ENCODE measurements at places on chromosomes 3 and 15.

- DNase-seq: no peak
Observed at GRCh38 chr3:54188176-54188791, 65.9 kb downstream of the CACNA2D3 start.

GRCh38 chr3:124097362-124098131 is 105.6 kb upstream of the ROPN1 start:
- no peak for DNase-seq

DNA sequence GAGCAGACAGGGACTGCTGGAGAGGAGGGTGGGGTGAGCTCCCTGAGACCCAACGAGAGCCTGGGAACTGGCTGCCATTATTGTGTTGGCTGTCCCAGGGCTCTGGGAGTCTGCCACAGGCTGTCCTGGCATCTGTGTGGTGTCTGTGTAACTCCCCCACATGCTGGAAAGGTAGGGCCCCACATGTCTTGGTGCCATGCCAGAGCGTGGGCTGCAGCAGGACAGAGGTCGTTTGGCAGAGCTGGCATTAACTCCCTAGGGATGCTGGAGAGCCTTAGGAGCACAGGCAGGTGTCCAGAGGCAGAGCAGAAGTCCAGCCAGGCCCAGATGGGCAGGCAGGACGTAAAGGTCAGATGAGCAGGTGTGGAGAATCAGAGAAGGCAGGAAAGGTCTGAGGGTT is 9.7 kb downstream of the TIMP4 start:
- DNase-seq: no peak

GRCh38 chr3:165185707-165186327 is 10.4 kb downstream of the SLITRK3 start:
- no peak for DNase-seq

GRCh38 chr3:11739706-11740105 is 96.0 kb upstream of the VGLL4 start:
- no peak for DNase-seq

GRCh38 chr3:133040696-133041523 is 2.7 kb downstream of the TMEM108 start:
- DNase-seq: no peak

DNA sequence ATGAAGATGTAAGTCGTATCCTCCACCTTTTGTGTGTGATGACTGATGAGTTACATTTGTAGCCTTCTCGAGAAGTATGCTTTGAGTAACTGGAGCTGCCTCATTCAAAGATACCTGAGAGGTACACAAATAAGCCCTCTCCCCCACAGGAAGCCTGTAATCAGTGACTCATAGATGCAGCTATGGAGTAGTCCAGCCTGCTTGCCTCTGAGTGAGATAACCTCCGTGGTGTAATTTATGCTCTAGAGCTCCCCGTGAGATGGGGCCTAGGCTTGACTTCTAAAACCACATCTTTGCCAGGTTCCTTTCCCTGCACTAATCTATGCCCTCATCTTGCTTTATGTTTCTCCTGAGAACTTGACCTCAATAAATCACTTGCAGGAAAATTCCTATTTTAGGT is 291.7 kb downstream of the SUCLG2 start:
- no peak for DNase-seq

GRCh38 chr3:80542456-80542855 is 774.7 kb upstream of the ROBO1 start:
- DNase-seq: no peak

DNA sequence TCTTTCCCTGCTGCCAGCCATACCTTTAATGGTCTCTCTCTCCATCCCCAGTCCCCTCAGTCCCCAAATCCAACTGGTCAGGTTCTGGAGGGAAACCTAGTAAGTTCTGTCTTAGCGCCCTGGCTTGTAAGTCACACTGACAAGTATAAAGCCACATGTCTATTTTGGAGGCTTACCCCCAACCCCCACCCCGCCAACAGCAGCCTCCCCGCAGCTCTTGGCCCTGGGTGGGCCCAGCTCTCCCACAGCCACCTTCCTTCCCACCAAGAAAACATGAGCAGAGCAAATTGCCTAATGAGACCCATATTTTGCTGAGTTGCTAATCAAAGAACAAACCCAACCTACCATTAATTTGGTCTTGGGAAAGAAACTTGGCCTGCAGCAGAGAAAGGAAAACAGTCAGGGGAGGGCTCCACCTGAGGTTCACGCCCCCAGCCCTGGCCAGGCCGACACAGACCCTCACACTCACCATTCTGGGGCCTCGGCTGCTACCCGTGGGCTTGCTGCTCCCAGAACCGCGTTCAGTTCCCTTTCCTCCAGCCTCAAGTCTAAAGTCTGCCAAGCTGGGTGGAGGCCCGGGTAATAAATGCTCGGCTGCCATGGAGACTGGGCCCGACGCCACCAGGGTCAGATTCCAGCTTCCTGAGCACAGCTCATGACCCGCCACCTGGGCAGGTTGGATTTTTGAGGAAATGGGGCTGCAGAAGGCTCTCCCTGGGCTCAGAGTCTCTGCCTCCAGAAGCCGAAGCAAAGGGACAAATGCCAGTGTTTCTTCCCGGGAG is at the start of gene CALML4:
Gene CALML4, minus strand, starts transcription at position 557 of the 782 bp plus-strand sequence. Its CDS starts 85 bp downstream, at position 472.
- DNase-seq: no peak

DNA sequence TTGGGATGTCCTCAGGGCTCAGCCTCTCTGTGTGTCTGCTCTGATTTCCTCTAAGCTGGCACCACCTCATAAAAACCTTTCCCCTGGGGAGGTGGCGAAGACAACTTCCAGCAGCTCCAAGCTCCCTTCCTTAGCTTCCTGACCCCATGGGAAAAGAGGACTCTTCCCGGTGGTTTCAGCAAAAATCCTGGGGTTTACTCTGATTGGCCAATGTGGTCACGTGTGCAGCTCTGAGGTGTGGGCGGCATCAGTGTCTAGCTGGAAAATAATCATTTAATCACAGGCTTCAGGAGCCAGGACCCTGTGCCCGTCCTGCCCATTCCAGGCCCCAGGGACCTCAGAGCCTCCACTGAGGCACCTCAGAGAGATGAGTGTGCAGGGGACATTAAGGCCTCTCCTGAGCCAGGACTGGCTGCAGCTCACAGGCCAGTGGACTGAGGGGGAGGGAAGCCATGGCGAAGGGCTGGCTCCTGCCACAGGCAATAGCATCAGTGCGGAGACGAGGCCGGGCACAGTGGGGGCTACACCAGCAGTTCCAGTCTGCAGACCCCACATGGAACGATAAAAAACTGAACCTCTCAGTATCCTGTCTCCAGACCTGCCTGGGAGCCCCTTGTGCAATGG is 104.1 kb downstream of the TPRA1 start:
- peak; percentile 72 for DNase-seq

DNA sequence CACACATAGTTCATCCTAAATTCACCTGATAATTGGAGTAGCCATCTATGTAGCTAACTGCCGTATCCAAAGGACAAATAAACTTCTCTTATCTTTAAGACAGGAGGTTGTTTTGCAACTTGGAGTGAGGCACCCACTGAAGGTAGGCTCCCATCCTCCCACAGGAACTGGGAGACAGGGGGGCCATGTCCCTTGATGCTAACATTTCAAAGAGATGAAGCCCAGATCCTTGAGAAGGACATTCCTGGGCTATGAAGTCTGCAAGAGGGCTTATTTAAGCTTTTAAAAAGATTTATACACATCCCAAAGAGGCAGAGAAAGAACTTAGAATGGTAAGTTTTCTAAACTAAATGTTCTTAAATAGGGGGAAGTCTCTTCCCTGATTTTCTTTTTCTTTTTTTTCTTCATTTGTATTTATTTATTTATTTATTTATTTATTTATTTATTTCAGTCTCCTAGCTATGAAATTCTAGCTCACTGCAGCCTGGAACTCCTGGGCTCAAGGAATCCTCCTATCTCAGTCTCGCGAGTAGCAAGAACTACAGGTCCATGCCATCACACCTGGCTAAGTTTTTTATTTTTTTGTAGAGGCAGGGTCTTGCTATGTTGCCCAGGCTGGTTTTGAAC is 12.8 kb upstream of the MOBP start:
- no peak for DNase-seq

GRCh38 chr15:33086500-33087121 is 107.9 kb downstream of the FMN1 start:
- no peak for DNase-seq

GRCh38 chr3:127467391-127467790 is 123.1 kb downstream of the TPRA1 start:
- no peak for DNase-seq

- DNase-seq: no peak
Observed at GRCh38 chr15:95259513-95259912, 1028.2 kb downstream of the MCTP2 start.

DNA sequence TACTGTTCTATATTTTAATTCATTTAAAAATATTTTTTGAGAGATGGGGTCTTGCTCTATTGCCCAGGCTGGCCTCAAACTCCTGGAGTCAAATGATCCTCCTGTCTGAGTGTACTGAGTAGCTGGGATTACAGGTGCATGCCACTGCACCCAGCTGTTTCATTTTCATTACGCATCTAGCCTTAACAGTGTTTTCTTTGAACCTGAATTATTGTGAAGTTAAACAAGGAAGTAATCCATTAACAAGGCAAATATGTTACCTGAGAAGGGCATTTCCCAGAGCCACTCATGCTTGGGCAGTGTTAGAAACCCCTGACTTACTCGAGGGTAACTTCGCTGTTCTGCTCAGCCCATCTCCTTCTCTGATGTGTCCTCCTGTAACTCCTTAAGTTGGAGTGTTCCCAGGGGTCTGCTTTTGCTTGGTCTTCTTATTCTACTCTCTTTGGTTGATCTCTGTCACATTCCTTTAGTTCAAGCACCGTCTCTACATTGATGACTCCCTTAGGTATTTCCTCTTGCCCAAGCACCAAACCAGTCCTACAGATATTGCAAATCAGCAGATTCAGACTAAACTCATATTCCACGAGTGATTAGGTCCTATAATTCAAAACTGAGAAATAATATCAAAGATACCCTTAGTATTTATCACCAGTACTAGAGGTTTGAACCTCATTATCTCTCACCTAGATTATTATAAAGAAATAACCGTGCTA is 107.9 kb downstream of the STAC start:
- no peak for DNase-seq

- no peak for DNase-seq
Observed at GRCh38 chr3:7695049-7695448, 806.6 kb upstream of the LMCD1 start.

GRCh38 chr3:149332771-149333170 is 665 bp downstream of the TM4SF18 start:
- no peak for DNase-seq

DNA sequence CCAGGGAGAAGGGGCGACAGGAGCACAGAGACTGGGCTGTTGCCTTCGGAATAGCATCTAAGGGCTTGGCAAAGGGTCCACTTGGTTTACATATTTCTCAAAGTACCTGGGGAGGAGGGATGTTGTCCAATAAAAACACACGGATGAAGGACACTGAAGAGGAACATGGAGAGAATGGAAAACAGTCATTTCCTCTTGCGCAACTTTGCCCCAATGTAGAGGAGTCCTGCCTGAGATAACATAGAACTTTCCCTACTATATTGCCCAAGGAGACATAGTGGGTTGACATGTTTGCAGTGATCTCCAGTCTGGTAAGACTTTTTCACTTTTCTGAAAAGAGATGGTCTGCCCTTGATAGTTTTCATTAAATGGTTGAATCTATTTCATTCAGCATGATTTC is 468.8 kb upstream of the SUCLG2 start:
- no peak for DNase-seq

GRCh38 chr3:167777356-167777755 is 41.8 kb downstream of the SERPINI1 start:
- no peak for DNase-seq

DNA sequence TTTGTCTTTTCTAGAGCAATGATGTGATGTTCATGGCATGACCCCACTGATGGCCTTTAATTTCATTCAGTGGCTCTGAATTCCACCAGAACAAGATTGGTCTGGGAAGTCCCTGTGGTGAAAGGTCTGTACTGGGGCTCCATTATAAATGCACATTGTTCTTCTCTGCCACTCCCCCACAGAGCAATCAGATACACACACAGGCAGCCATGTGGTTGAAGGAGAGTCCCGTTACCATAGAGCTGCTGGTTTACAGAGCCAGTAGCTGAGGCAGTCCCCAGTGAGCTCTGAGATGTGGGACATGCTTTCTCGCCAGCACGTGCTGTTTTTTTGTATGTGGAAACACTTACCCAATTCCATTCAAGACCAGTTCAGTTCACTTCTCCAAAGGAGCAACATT is 172.7 kb upstream of the TRIM42 start:
- DNase-seq: no peak

- no peak for DNase-seq
Observed at GRCh38 chr3:130506031-130506430, 10.9 kb upstream of the COL6A6 start.

GRCh38 chr3:13543253-13543652 is 5.7 kb upstream of the FBLN2 start:
- no peak for DNase-seq

DNA sequence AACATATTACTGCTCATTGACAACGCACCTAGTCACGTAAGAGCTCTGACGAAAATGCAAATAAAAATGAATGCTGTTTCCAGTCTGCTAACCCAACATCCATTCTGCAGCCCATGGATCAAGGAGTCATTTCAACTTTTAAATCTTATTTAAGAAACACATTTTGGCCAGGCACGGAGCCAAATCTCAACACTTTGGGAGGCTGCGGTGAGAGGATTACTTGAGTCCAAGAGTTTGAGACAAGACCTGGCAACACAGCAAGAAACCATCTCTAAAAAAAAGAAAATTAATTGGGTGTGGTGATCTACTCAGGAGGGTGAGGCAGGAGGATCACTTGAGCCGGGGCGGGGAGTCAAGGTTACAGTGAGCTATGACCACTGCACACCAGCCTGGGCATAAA is 22.4 kb upstream of the TM4SF19 start:
- DNase-seq: no peak

GRCh38 chr15:89807689-89808088 is 7.0 kb downstream of the ANPEP start:
- DNase-seq: no peak

GRCh38 chr3:176631165-176631564 is 566.1 kb downstream of the TBL1XR1 start:
- no peak for DNase-seq

DNA sequence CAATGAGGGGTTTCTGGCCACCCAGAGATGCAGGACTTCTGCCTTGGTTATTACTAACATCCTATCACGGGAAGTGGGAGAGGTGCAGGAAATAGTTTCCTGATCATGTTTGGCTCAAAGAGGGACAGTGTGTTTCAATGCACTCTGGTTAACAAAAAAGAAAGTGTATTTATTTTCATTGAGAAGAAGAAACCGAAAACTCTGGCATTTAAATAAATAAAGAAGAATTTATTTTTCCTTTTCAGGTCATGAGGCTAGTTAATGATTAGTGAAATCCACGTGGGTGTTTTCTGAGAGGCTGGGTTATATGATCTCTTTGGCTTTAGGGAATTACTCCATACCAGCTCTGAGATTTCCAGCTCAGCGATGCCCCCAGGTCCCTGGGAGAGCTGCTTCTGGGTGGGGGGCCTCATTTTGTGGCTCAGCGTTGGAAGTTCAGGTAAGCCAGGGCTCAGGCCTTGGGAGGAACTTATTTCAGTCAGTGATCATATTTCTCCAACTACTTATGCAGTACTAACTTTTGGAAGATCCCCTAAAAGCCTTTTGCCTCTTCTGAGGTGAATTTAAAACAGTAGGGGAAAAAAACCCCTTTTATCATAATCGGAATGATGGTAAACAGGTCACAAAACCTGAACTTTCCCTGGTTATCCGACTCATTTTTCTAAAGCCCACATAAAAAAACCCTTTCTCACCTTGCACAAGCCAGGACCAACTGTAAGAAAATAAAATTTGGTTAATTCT is at the start of gene PLA1A:
Gene PLA1A, plus strand, starts transcription at position 338 of the 741 bp plus-strand sequence. Its CDS starts 29 bp downstream, at position 367.
- no peak for DNase-seq

Data from mesenteric fat pad (tissue), 1 donor.